ENCODE measurements at places on chromosomes 11 and 22. TPM values are rescaled to one million over a fixed set of nuclear protein-coding genes. Genes with fewer than 3 reads are reported as not detected.

LPXN gene
- 9.3 TPM for total RNA-seq

DNA sequence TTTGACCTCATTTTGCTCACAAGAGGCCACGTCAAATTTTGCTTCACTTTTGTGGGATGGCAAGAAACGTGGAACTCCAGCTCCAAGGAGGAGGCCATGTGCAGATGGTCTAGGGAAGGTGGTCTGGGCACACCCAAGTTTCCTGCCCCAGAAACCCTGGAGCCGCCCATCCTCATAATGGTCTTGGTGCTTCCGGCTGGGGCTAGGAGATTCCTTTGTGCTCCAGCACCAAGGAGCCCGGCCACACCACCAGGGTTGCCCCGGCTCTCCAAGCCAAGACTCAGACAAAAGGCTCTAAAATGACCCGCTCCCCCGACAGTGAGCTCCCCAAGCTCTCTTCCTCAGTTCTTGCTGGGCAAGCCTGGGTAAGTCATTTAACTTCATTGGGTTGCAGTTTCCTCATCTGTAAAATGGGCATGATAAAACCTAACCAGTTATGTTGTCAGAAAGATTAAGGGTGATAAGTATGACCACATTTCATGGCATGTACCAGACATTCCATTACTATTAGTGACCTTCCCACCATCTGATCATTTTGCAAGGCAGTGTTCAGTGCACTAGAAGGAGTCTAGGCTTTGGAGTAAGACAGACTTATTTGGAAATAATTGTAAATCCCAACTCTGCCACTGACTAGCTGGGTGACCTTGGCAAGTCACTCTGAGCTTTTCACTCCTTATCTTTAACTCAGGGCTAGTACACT, 23.3 kb downstream of the DKK3 start:
- DNase-seq = no peak

GRCh38 chr11:64131683-64132190, 34.2 kb downstream of the MACROD1 start:
- no peak for DNase-seq

GRCh38 chr11:61281581-61282250, 13.4 kb downstream of the VWCE start:
- peak; percentile 85 for DNase-seq

GRCh38 chr11:65380460-65381119, 1.9 kb downstream of the SLC25A45 start:
- DNase-seq = peak; percentile 71

FTH1 gene
- total RNA-seq = 4,322 TPM

HORMAD2 gene
- not detected for total RNA-seq

DNA sequence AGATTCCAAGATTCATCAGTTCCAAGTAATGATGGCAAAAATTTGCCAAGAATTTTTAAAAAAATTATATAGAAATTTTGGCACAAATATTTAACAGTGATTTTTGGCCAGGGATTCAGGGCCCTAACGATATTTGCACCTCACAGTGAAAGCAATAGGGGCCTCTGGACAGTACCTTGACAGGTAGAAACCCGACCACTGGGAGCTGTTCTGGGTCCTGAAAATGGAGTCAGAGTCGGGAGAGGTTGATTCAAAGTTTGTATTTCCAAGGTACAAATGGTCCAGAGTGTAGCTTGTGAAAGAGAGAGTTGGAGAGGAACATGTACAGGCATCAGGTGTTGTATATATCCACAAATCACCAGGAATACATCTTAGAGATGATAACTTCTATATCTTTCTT, 41.6 kb downstream of the MRGPRX2 start:
- DNase-seq = no peak

- DNase-seq = no peak
Measured at GRCh38 chr11:70836071-70836470, 416.3 kb downstream of the SHANK2 start.

GRCh38 chr11:12287374-12288211, 89.8 kb upstream of the PARVA start:
- DNase-seq = peak; percentile 43

DNA sequence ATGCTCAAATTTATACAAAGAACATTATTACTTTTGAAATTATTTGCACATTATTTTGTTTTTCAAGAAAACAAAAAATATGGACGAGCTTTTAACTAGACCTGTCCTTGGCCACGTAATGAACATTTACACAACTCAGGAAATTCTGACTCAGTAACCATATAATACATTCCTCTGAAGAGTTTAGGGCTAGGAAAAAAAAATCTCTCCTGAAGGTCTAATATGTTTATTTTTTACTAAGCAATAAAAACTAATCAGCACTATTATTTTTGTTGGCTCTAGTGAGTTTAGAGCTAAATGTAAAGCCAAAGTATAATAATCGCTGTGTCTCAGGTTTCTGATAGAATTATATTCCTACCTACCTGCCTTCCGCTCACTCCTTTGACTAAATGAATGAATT, 187.5 kb downstream of the SWAP70 start:
- no peak for DNase-seq

GRCh38 chr11:20488352-20488751, 100.8 kb downstream of the PRMT3 start:
- no peak for DNase-seq

DNA sequence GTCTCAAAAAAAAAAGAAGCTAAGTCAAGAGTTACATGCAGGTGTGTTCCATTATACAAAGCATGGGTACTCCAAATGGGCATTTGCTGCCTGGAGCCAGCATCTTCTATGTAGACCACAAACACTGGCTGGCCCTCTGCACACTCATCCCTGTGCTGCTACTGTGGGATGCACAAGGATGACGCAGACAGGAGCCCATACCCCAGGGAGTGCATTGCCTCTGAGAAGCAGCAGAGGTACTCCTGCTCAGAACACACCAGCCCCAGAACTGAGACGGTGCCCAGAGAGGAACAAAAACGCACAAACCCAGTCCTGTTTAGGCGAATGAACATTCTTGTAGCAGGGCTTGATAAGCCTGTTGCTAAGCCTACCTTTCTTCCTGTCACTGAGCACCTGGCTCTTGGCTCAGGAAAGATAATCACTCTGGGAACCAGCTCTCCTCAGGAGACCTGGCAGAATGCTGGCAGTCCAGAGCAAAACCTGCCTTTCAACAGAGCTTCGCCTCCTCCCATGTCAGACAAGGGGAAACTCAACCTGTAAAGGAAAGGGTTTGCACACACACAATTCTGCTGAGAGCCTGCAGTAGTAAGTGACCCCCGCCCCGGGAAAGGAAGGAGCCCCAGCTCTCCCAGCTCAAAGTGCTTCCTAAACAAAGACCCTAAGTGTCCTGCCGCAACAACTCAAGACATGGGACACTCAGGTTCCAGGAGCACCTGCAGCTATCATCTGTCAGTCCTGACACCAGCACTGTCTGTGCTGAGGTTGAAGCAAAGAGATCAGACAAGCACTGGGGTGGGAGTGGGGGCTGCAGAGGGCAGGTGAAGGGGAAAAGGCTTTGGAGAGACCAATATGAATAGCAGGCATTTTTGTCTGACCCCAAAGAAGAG, 145.7 kb downstream of the TENM4 start:
- no peak for DNase-seq

OR52H1 gene
- total RNA-seq = 0.27 TPM

GRCh38 chr11:12066056-12066798, 44.2 kb upstream of the MICAL2 start:
- DNase-seq = no peak

BCL2L13 gene
- total RNA-seq = 49.8 TPM

DNA sequence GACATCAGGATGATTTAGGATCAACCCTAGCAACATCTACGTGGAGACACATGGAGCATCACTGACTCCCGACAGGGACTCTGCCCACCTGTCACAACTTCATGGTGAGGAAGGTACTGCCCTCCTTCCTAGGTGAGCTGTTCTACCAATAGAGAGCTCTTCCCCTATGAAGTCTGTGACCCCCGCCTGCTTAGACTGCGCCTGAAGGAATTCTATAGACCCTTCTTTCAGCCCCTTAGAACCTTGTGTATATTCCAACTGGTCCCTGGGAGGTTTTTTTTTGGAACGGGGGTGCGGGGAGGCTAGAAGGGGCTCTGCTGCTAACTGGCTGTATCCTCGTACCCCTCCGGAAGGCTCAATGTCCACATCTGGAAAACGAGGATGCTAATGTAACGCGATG, 566 bp downstream of the INTS4 start:
- DNase-seq = peak; percentile 9

DNA sequence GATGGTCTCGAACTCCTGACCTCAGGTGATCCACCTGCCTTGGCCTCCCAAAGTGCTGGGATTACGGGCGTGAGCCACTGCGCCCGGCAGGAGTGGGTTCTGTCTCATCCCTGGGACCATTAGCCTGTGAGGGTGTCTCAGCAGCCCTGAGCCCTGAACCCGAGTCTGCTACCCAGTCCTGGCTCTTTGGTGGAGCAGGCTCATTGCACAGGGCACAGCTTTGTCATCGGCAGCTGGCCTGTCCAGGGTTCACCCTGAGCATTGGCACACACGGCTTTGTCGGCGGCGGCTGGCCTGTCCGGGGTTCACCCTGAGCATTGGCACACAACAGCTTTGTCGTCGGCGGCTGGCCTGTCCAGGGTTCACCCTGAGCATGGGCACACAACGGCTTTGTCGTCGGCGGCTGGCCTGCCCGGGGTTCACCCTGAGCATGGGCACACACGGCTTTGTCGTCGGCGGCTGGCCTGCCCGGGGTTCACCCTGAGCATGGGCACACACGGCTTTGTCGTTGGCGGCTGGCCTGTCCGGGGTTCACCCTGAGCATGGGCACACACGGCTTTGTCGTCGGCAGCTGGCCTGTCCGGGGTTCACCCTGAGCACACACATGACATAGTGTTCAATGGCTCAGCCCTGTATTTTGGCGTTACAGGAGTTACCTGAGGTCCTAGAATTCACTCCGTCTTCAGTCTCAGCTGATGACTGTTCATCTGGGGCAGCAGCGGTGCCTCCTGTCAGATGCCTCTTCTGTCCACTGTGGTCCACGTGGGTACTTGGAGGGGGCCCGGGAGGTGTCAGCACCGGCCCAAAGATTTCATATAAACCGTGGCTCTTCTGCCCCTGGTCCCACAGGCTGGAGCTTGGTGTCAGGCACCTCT, 1082.5 kb downstream of the BRD1 start:
- DNase-seq = no peak

- no peak for DNase-seq
Measured at GRCh38 chr11:118233377-118233776, 8.6 kb upstream of the JAML start.

TUBA8 gene
- 2.5 TPM for total RNA-seq

- no peak for DNase-seq
Measured at GRCh38 chr11:113967361-113967760, 7.5 kb upstream of the HTR3A start.

DNA sequence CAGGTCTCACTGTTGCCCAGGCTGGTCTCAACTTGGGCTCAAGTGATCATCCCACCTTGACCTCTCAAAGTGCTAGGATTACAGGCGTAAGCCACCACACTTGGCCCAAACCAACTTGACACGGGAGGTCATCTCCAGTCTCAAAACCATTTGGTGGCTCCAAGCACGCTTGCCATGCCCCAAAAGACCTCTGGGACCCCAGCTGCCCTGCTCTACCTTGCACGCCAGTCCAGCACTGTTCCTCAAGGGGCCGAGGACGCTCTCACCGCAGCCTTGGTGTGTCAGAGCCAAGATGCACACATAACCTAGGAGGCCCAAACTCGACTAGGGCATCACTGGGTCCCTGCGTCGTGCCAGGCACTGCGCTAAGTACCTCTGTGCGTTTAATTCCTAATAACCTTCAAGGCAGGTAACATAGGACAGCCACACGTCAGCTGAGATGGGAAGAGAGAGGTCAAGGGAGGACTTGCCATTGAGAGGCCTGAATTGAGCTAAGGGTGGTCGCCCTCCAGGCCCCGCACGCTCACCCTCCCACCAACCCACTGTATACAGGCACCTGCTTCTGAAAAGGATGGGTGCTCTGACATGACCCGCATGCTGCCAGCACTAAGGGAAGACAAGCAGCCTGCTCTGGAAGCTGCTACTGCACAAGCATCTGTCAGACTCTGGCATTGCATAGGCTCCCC, 4.6 kb upstream of the GAS2L1 start:
- no peak for DNase-seq

Data from left colon (tissue), 2 donors.